ENCODE measurements at places on chromosomes 3 and 15.

- no peak for DNase-seq
Measured at GRCh38 chr3:15964605-15965442, 167.0 kb upstream of the ANKRD28 start.

GRCh38 chr3:17745301-17745700 lies 2.9 kb upstream of the TBC1D5 start:
- no peak for DNase-seq

DNA sequence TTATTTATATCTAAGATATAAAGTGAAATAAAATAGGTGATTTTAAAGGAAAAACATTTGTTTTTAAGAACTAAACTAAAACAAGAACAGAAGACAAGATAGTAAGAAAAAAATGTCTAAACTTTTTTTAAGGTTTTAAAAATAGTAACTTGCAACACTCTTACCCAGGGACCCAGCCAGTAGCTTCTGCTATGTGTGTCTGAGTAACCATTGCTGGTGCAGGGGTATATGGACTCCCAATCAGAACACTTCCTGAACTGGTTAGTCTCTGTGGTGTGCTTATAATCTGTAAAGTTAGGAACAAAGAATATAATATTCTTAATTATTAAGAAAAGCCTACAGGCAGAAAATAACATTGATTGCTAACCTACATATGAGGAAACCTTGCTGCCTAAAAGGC lies 118.4 kb downstream of the ATP1B3 start:
- no peak for DNase-seq

- no peak for DNase-seq
Measured at GRCh38 chr3:25355034-25355885, 72.8 kb upstream of the RARB start.

DNA sequence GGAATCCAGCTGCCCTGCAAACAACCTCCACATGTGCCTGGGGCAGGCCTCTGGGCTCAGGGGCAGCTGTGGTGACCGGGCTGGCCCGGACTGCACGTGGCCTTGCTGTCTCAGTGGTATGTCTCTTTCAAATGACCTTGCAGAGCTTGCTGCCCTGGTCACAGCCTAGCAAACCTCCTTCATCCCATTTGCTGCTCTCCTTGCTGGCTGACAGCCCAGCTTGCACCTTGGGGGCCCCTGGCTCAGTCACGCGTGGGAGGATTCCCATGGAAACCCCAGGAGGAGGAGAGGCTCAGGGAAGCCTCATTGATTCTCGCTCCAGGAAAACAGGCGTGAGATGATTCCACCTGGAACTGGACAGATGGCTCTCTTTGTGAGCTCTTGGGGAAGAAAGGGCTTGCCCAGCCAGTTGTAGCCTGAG lies 5.6 kb downstream of the SPSB4 start:
- DNase-seq, result no peak

DNA sequence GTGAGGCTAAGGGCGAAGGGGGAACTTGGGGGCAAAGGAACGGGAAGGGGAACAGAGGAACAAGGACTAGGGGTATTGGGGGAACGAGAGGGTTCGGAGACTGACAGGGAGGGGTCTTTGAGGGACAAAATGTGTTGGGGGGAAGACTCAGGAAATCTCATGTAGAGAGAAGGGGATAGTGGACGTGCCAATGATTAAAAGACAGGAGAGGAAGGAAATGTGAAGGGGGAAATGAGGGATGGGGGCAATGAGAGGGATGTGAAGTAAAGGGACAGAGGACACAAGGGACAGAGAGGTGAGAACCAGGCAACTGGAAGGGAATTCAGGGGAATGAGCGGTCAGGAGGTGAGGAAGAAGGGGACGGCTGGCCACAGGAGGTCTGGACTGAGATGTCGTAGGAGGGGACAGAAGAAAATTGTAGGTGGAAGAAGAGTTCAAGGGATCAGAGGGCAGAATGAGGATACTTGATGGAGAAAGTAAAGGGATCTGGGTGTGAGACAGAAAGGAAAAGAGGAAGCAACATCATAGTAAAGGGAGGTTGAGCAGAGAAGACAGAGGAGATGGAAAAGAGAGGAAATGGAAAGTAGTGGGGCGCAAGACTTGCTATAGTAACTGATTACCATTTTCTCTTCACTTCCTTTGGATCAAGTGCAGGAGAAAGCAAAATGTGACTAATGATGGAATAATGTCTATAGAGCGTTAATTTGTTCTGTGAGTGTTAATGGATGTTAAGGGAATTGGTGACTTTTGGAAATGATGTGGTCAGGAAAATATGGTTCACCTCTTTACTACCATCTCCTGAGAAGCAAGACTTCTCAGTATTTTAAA lies 749 bp downstream of the RAB8B start:
- no peak for DNase-seq

- peak; percentile 37 for DNase-seq
Measured at GRCh38 chr3:8324747-8325146, 176.9 kb upstream of the LMCD1 start.

DNA sequence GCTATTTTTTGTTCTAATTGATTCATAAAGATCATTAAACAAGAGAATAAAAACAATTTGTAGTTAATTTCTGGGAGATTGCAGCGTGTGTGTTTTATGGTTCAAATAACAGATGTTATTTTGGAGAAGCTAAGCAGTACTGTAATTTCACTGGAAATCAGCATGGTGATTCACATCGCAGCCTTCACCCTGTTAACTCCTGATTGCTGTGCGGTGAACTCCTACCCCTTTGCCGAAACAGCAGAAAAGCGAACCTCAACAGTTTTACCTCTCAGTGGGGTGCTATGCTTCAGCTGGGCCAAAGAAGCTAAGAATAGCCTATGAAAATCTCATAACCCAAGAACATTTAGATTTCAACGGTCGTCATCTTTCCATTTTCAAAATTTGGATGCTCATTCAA lies 441.5 kb upstream of the RARB start:
- no peak for DNase-seq

DNA sequence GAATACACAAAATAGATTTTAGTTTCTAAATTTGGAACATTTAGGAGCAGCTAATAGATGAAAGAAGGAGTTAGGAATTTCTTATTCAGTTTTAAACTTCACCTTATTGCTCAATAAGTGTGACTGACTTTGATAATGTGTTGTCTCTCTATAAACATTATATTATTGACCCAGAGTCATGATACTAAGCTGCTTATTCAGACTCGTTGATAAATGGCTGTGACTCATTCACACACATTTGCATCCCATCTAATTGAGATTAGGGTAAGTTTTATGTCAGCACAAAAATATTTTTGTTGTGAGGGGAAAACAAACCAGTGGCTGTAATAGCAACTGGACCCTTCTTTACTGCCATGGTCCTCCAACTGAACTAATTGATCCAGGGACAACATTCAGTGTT lies 137.6 kb downstream of the GOLIM4 start:
- DNase-seq, result no peak

GRCh38 chr3:130820976-130821375 lies 72.9 kb upstream of the ATP2C1 start:
- no peak for DNase-seq

DNA sequence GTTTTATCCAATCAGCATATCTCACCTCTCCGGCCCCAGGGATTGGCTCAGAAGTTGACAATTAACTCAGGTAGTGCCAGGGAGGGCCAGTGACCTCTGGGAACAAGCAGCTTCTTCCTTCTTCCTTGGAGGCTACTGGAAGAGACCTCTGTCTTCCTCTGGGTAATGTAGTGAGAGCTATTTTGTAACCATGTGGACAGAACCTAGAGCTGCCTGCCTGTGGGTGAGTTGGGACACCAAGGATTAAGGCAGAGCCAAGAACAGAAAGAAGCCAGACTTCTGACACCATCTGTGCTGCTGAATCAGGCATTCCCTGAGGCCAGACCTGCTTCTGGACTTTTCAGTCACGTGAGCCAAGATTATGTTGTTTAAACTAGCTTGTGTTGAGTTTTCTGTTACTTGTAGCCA lies 5.9 kb upstream of the NDUFAF1 start:
- no peak for DNase-seq

DNA sequence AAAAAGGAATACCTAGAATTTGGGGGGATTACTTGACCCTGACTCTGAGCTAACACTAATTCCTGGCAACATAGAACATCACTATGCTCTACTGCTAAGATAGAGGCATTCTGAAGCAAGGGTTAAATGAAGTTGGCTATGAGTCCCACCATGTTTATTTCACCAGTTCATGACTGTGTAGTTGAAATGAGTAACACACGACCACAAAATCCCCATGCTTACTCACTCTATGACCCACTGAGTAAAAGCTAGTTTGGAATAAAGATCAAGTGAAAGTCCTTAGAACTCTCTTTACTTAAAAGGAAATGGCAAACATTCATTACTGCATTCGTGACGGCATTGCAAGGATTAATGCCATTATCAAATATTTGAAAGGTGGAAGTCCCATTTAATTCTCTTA lies 47.4 kb downstream of the MRPL46 start:
- DNase-seq, result no peak

- no peak for DNase-seq
Measured at GRCh38 chr15:77575203-77575934, 57.3 kb downstream of the LINGO1 start.
